Ascending aorta (tissue), 2 donors: ENCODE measurements at places on chromosomes 1 and 21.
A peak's percentile ranks its signal among the peaks of the same experiment; 100 is the strongest.

DNA sequence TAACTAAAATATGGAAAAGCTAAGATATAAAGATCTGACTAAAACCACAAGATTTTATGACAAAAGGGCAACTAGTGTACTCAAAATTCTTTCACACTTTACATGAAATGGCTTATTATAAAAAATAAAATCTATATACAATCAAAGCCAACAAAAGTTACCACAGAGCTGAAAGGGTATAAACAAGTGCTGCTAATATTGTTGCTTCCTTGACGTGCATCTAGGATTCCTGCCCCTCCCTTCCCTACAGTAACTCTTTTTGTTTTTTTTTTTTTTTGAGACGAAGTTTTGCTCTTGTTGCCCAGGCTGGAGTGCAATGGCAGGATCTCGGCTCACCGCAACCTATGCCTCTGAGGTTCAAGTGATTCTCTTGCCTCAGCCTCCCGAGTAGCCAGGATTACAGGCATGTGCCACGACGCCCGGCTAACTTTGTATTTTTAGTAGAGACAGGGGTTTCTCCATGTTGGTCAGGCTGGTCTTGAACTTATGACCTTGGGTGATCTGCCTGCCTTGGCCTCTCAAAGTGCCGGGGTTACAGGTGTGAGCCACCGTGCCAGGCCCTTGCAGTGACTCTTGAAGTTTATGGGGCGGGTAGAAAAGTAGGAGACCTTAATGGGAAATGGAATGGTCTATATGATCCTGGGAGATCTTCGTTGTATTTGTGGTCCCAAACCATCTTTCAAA, 4.5 kb downstream of the SRSF4 start:
- peak; percentile 52 for DNase-seq
- H3K4me1 ChIP-seq = peaks cover 29% of the 10 kb centered on the region
- H3K27me3 ChIP-seq = no peaks in the 10 kb centered on the region
- H3K4me3 ChIP-seq = no peak overlapping the region
- H3K27ac ChIP-seq = peak overlapping the region; percentile 10
- peaks cover 8% of the 10 kb centered on the region for H3K36me3 ChIP-seq

DNA sequence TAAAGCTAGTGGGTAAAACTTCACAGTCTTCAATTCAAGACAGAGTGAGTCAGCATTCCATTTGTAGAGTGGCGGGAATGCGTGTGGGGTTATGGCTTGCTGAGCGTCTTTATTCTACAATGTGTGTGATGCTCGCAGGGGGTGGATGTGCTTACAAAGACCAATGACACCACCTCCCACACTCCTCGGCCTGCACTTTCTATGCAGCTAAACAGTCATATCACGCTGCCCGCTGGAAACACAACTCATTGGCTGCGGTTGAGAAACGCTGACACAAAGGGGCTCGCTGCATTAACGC, 298.5 kb downstream of the PCP4 start:
- H3K36me3 ChIP-seq = no peaks in the 10 kb centered on the region
- no peaks in the 10 kb centered on the region for H3K4me1 ChIP-seq
- H3K27ac ChIP-seq = no peak overlapping the region
- no peaks in the 10 kb centered on the region for H3K27me3 ChIP-seq
- no peak overlapping the region for H3K4me3 ChIP-seq

GRCh38 chr21:46294647-46295176, 8.6 kb downstream of the YBEY start:
- peaks cover 3% of the 10 kb centered on the region for H3K36me3 ChIP-seq
- H3K4me1 ChIP-seq = peaks cover 4% of the 10 kb centered on the region
- DNase-seq = no peak

- H3K36me3 ChIP-seq = no peaks in the 10 kb centered on the region
- H3K27ac ChIP-seq = no peak overlapping the region
- peaks cover 4% of the 10 kb centered on the region for H3K4me1 ChIP-seq
- no peaks in the 10 kb centered on the region for H3K27me3 ChIP-seq
- peak overlapping the region; percentile 17 for H3K4me3 ChIP-seq
These were observed 31.0 kb downstream of the ATP5PO start for GRCh38 chr21:33884376-33885171.

GRCh38 chr1:55059302-55060132, 20.2 kb downstream of the PCSK9 start:
- DNase-seq = no peak
- H3K27ac ChIP-seq = no peak overlapping the region

DNA sequence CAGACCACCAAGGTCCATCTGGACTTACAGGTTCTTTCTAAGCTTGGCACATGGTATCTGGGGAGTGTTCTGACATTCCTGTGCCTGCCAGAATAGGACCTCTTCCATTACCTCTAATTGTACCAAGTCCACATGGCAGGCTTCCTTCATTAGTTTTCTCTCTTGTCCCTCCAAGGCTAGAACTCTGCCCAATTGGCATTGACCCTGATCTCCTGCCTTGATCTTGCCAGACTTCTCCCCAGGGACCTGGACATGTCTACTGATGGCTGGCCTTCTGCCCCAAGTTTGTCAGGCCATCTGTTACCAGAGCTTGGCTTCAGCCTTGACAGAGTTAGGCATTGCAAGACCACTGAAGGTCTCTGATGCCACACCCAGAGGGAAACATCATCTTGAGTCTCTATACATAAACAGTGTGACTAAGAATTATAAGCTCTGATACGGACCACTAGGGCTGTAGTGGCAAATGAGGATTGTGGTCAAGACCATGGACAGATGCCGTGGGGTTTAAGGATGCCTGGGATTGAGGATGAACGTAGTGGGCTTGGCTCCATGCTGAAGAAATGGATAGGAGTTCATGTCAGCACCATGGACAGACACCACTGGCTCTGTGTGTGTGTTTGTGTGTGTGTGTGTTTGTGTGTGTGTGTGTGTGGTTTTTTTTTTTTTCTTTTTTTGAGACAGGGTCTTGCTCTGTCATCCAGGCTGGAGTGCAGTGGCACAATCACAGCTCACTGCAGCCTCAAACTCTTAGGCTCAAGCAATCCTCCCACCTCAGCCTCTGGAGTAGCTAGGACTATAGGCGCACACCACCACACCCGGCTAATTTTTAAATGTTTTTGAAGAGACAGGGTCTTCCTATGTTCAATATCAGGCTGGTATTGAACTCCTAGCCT, 19.5 kb upstream of the PSMB2 start:
- no peaks in the 10 kb centered on the region for H3K4me1 ChIP-seq
- H3K36me3 ChIP-seq = no peaks in the 10 kb centered on the region
- H3K27me3 ChIP-seq = no peaks in the 10 kb centered on the region
- no peak overlapping the region for H3K27ac ChIP-seq
- no peak for DNase-seq

GRCh38 chr21:15741510-15741909, 11.7 kb downstream of the USP25 start:
- H3K27me3 ChIP-seq = no peaks in the 10 kb centered on the region
- no peak for DNase-seq
- no peak overlapping the region for H3K4me3 ChIP-seq
- peaks cover 5% of the 10 kb centered on the region for H3K4me1 ChIP-seq

GRCh38 chr1:177514207-177514606, 343.4 kb downstream of the BRINP2 start:
- H3K27me3 ChIP-seq = no peaks in the 10 kb centered on the region
- no peaks in the 10 kb centered on the region for H3K4me1 ChIP-seq
- no peaks in the 10 kb centered on the region for H3K36me3 ChIP-seq
- H3K27ac ChIP-seq = no peak overlapping the region

GRCh38 chr1:13929313-13929712, 229.3 kb downstream of the PRDM2 start:
- H3K4me3 ChIP-seq = no peak overlapping the region
- H3K27ac ChIP-seq = no peak overlapping the region
- no peak for DNase-seq
- no peaks in the 10 kb centered on the region for H3K27me3 ChIP-seq
- no peaks in the 10 kb centered on the region for H3K4me1 ChIP-seq

- no peaks in the 10 kb centered on the region for H3K27me3 ChIP-seq
- H3K27ac ChIP-seq = no peak overlapping the region
These were observed 74.0 kb upstream of the GPR88 start for GRCh38 chr1:100463791-100464424.

DNA sequence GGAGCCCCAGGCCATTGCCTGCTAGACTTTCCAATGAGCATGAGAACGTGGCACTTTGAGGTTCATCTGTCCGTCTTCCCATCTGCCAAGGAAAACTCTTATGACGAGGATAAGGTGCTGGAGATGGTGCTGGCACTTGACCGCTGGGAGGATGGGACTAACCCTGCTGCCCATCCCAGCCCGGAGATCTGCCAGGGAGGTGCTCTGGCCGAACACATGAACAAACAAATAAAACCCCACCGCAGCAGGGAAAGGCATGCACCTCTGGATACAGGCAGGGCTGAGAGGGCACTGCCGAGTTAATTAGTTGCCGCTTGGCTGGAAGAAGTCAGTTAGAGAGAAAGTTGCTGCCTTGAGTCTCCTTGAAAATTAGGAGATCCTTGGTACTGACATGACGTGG, 308.4 kb downstream of the AJAP1 start:
- no peaks in the 10 kb centered on the region for H3K36me3 ChIP-seq
- H3K27ac ChIP-seq = no peak overlapping the region
- no peak overlapping the region for H3K4me3 ChIP-seq

DNA sequence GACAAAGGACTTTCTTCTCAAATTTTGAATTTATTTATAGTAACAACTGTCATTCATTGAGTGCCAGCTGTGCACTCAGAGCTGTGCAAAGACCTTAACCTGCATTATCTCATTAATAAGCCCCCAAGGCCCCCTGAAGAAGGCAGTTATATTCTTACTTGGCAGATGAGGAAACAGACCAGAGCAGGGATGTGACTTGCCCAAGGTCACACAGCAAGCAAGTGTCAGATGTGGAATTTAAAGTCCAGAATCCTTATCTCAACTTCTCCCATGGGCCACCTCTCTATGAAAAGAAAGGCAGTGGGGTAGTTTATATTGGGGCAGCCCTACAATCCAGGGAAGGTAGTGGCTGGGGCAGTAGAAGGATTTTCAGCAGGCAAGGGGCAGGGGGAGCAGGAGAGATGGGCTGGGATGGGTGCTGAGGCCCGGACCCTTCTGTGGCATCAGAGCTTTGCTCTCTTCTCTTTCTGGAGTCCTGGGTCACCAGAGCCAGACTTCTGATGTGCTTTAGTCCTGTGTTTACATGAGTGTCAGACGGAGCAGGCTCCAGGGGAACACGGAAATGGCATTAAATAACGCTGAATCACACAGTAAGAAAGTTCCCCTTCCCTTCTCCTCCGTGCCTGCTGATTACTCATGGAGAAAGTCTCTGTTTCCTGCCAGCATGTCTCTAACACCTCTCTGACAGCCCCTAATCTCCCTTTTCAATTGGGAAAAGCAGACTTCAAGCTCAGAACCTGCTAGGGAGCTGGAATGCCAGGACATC, 39.5 kb downstream of the EPHB2 start:
- H3K4me1 ChIP-seq = no peaks in the 10 kb centered on the region
- H3K36me3 ChIP-seq = no peaks in the 10 kb centered on the region
- DNase-seq = peak; percentile 33
- H3K27ac ChIP-seq = peak overlapping the region; percentile 61
- H3K4me3 ChIP-seq = no peak overlapping the region
- no peaks in the 10 kb centered on the region for H3K27me3 ChIP-seq
